ENCODE measurements at places on chromosomes 7 and 10.

DNA sequence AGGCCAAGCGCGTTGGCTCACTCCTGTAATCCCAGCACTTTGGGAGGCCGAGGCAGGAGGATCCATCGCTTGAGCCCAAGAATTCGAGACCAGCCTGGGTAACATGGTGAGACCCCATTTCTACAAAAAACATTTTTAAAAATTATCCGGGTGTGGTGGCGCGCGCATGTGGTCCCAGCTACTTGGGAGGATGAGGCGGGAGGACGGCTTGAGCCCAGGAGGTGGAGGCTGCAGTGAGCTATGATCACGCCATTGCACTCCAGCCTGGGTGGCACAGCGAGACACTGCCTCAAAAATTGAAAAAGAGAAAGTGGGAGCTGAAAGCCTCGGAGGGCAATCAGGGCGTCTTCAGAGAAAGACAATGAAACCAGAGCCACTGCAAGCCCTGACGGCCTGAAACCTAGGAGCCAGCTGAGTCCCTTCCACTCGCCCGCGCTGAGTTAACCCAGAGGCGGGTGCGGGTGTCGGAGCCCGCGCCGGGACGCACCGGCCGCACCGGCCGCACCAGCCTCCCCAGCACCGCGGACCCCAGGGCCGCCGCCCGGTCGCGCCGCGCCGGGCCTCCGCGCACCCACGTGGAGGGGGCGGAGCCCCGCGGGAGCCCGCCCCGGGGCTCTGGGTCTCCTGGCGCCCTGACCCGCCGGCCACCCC is 22.4 kb downstream of the ZFAND2A start:
- DNase-seq, result no peak

DNA sequence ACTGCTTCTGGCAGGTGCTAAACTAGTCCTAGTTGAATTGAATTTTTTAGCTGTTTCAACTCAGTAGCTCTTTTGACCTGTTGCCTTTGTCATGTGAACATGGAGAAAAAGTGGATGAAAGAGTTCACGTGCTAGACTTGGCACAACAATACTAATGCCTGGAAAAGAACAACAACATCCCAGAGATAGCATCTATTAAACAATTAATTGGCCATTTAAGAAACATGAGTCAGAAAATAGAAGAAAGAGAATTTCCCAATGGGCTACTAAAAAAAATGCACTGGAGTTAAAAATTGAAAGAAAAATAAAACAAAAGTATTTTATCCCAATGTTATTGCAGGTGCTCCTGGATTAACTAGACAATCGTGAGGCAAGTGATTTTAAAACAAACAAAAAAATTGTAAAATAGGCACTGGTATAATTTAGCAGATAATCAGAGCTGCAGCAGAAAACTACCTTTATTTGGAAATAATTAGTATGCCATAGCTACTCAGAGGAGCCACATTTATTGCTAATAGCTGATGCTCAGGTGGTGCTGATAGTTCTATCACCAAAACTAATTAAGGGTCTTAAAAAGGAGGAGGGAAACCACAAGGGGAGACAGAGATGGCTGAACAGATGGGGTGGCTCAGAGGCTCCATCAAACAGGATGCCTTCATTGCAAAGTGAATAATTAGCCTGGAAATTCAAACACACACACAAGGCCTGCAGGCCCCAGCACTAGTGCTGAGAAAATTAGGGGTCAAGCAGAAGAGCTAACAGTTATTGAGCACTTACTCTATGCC is 17.6 kb downstream of the CCDC71L start:
- no peak for DNase-seq

GRCh38 chr7:75856536-75856935 is 22.3 kb upstream of the RHBDD2 start:
- DNase-seq, result no peak

- peak; percentile 75 for DNase-seq
Observed at GRCh38 chr10:134247-135131, 766 bp upstream of the ZMYND11 start.

DNA sequence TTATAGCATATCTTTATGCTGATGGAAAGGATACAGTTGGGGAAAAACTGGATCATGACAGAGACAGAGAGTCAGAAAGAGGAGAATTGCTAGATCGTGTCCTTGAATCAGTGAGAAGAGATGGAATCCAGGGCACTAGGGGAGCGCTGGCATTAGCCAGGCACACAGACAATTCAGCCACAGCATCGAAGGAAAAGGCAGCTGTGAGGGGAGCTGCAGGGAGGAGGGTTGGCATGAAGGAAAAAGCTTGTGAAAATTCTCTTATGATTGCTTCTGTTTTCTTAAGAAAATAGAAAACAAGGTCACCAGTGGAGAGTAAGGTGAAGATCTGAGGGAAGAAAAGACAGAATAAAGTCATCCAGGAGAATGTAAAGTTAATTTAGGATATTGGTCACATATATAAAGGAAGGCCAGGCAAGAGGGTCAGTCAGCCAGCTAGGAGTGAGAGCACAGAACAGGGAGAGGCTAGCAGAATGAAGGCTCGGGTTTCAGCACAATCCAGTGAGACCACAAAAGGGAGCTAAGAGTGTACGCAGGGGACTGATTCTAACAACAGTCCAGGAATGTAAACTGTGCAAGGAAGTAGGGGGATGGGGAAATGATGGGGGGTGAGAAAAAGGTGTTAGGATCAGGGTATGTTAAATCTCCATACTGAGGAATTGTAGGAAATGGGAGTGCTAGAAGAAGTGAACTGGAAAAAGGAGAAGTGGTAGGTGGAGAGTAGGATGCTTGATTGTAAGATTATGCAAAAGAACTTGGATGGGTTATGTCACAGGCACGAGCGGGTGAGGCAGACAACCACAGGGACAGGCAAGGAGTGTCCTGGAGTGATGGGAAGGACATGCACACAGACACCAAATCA is 112.0 kb downstream of the RNF32 start:
- DNase-seq, result no peak

- no peak for DNase-seq
Observed at GRCh38 chr7:8149222-8149621, 112.7 kb downstream of the ICA1 start.

GRCh38 chr7:22332461-22332870 is 24.5 kb downstream of the RAPGEF5 start:
- DNase-seq, result no peak

- no peak for DNase-seq
Observed at GRCh38 chr10:118036281-118036875, 10.4 kb downstream of the RAB11FIP2 start.

GRCh38 chr10:107071301-107071700 is 93.2 kb downstream of the SORCS1 start:
- DNase-seq, result no peak

- no peak for DNase-seq
Observed at GRCh38 chr7:54429111-54429510, 113.1 kb upstream of the VSTM2A start.

DNA sequence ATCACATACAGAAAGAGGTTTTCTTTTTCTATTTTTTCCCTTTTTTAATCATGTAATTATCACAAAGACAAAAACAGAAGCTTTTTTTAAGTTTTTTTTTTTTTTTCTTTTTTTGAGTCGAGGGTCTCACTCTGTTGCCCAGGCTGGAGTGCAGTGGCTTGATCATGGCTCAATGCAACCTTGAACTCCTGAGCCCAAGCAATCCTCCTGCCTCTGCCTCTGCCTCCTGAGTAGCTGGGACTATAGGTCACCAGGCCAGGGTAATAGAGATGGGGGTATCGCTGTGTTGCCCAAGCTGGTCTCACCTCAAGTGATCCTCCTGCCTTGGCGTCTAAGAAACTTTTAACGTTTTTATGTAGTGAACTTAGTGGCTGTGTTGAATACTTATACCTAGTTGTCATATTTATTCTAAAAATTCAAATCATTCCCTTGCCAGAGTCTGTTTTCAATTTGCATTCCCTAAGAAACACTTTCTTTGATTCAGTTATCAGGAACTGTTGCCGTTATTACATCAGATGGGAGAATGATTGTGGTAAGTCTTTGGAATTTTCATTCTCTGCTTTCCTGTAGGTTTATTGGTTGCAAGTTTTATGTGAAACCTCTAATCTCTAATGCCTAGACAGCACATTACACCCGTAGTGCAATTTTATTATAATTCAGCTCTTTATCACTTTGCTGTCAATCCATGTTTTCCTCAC is 1.3 kb downstream of the LSM8 start:
- no peak for DNase-seq

GRCh38 chr7:80900583-80901576 is 18.0 kb downstream of the SEMA3C start:
- DNase-seq, result no peak

- no peak for DNase-seq
Observed at GRCh38 chr7:155356323-155357105, 58.8 kb downstream of the INSIG1 start.

DNA sequence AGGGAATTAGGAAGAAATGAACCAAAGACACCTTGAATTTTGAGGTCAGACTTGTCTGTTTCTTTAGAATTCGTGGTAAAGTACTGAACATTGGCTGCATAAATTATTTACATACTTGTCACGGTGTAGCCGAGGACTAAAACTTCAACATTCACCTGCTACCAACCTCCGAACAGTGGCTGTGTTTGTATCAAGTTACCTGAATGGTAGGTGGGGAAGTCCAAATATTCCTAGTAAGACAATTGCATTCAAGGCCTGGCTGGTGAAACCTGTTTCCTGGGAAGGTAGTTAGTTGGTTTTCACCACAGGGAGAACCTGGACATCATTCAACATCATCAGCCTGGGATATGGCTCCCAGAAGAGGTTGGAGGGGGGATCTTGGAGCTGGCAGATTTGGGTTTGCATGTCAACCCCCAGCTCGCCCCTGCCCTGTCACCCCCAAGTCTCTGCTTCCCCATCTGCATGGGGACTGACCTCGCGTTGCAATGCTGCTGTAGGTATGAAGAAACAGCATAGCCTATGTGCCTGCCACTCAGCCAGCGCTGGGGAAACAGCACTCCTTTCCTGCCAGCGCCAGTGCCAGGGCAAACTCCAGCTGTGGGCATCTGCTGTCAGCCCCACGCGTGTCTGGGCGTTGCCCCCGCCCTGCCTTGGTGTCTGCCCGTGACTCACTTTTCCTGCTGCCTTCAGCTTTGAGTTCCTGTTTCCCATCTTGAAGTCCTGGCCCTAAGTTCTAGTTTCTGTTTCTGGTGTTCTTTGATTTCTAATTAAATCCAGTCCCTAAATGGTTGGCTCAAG is 12.7 kb upstream of the LARP4B start:
- no peak for DNase-seq

GRCh38 chr7:140003913-140004382 is 58.8 kb downstream of the PARP12 start:
- DNase-seq, result peak; percentile 79
